ENCODE measurements at places on chromosomes 11 and 22.

DNA sequence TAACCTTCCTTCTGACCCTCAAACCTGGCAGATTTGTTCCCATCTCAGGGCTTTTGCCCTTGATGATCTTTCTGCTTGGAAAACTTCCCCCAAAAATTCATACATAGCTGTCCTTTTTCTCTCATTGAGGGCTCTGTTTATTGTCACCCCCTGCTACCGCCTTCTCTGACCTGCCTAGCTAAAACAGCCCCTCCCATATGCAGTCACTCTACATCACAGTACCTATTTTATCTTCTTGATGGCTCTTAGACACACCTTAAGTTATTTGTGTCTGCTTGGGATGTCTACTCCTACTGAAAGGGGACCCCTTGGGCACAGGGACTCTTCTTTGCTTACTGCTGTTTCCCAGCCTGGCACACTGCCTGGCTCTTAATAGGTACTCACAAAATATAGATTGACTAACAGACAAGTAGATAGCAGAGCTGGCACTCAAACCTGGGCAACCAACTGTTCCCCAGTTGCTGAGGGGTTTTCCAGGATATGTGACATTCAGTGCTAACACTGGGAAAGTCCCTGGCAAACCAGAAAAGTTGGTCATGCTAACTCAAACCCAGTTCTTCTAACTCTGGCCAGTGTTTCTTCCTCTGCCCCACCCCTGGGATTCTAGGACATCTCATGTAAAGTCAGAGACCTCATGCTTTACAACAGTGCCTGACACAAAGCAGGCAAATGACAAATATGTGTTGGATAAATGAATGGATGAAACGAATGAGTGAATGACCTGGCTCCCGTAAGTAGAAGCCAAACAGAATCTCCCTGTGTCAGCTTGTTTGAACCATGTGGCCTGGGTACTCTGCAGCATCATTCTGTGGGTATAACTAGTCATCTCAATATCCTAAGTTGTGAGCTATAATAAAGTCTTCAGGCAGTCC is 19.8 kb upstream of the FJX1 start:
- no peak for DNase-seq

- DNase-seq, result no peak
Measured at GRCh38 chr22:39128508-39128907, 24.0 kb downstream of the CBX7 start.

- no peak for DNase-seq
Measured at GRCh38 chr11:123484448-123484847, 54.4 kb downstream of the GRAMD1B start.

DNA sequence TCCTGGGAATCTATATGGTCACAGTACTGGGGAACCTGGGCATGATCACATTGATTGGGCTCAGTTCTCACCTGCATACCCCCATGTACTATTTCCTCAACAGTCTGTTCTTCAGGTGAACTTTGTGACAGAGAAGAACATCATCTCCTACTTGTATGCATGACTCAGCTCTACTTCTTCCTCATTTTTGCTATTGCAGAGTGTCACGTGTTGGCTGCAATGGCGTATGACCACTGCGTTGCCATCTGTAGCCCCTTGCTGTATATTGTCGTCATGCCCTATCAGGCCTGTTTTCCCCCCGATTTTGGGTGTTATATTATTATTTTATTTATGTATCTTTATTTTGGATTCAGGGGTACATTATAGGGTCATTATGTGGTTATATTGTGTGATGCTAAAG is 2.4 kb upstream of the OR8G1 start:
- no peak for DNase-seq

GRCh38 chr11:35918716-35919115 is 25.1 kb upstream of the LDLRAD3 start:
- DNase-seq, result no peak

- DNase-seq, result no peak
Measured at GRCh38 chr11:131773626-131774025, 403.2 kb downstream of the NTM start.

DNA sequence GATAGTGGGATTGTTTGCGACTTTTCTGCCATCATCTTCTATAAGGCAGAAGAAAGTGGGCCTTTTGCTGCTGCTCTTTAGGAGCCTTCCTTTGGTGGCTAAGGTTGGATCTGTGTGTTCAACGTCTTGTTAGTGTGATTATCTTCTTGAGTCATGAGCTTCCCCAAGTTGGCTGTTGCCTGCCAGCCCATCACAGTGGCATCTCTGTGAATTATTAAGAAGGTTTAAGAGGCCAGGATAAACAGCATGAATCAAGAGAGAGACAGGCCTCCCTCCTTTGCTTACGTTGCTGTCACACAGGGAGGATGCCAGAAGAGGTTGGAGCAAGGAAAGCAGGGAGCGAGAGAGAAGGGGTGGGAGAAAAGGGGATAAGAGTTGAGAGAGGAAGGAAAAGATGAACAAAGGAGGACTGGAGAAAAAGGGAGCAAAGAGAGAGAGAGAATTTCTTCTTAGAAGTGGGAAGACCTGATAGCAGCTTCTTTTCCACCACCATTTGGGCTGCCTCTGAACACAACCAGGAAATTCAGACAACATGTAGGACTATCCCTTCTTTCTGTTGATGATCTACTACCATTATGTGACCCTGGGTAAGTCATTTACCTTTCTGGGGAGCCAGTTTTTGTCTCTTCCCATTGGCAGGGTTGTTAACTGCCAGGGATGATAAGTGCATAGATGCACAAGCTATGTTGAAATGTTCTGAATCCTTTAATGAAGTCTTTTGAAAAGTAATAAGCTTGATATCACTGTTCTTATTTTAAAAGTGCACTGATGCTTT is 126.5 kb downstream of the NAV2 start:
- no peak for DNase-seq

DNA sequence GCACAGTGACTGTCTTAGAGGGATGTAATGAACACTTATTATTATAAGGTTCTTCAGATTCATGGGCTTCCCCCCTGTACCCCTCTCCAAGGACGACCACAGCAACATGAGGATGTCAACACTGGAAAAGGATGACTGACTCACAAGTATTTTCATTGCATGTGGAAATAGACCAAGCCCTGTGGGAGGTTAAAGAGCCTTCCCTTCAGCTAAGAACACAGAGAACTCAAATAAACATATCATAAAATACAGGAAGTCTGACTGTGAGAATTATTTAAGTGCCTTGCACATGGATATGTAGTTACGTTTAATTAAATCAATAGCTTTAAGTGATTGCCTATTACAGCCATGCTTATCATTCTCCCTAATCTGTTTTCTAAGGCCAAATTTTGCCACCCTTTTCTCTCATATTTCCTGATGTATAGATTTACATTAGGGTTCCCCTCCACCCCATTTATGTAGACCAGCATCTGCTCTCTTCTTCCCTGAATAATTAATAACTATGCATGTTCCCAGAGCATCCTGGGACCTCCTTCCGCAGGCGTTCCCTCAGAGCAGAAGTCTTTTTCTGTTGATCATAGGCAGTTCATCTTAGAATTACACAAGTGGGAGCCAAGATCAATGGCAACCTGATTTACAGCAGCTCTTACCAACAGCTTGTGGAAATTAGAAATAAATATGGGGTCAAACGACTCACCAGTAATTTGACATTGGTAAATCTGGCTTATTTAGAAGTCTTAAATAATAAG is 226.9 kb downstream of the OPCML start:
- DNase-seq, result no peak

DNA sequence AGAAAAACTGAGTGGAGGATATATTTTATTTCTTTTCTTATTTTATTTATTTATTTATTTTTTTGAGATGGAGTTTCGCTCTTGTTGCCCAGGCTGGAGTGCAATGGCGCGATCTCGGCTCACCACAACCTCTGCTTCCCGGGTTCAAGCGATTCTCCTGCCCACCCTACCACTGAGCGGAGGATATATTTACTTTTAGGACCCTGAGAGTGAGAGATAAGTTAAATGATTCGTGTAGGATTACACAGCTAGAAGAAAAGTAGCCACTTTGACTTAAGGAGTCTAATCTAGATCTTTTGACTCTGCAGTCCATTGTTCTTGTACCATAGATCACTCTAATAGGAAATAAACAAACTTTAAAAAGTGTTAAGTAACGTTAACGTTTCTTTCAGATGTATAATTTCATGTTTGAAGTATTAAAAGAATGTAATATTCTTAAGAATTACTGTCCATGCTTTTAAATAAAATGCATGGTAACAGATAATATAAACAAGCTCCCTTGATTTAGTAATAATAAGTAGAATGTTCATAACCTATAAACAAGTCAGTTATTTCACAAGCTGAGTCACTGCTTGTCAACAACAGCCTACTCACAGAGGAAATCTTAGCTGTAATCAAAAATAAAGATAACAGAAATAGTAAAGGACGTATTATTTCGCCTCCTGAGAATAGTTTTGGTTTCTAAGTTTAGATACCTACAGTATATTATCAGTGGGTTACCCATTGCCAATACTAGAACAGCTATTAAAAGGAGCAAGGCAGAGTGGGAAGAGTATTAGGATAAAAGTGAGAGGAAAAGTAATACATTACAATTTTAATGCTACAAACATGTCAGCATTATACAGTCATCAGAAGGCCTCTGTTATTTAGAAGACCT is 18.6 kb downstream of the USP47 start:
- DNase-seq, result no peak

GRCh38 chr11:21460082-21460481 is 732.8 kb upstream of the ANO5 start:
- DNase-seq, result no peak

Measured in hematopoietic multipotent progenitor cell (in vitro differentiated cells).